ENCODE measurements at places on chromosomes 2 and 18. TPM values are rescaled to one million over a fixed set of nuclear protein-coding genes. Genes with fewer than 3 reads are reported as not detected.

OSBPL6 gene
- total RNA-seq, result 3.4 TPM

GRCh38 chr18:72235422-72235821 lies 308.7 kb downstream of the CBLN2 start:
- H3K27ac ChIP-seq, result no peak overlapping the region
- no peak overlapping the region for H3K4me3 ChIP-seq
- no peaks in the 10 kb centered on the region for H3K27me3 ChIP-seq
- no peaks in the 10 kb centered on the region for H3K36me3 ChIP-seq

- no peak for DNase-seq
- H3K4me3 ChIP-seq, result peak overlapping the region; percentile 40
Observed at GRCh38 chr2:148887350-148888002, 12.4 kb downstream of the KIF5C start.

DNA sequence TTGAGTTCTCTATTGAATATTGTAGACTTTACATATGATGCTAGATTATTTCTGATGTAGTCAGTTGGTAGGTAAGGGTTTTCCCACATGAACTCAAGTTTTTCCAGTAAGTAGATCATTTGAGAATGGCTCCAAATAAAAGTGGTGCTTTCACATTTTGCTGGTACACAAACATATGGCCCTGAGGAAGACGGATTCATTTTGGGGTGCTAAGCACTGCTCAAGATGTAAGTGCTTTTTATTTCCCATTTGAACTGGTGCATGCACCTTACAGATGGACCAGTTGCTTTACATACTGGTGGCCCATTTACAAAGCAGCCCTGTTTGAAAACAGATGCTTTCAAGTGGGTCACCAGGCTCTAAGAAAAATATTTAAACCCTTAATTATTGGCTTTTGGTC lies 266.7 kb downstream of the MEIS1 start:
- no peak overlapping the region for H3K27ac ChIP-seq
- no peak for DNase-seq
- no peaks in the 10 kb centered on the region for H3K36me3 ChIP-seq
- H3K4me3 ChIP-seq, result no peak overlapping the region

- no peaks in the 10 kb centered on the region for H3K36me3 ChIP-seq
- H3K27me3 ChIP-seq, result no peaks in the 10 kb centered on the region
Observed at GRCh38 chr2:17752892-17753802, 463 bp downstream of the SMC6 start.

MAP2 gene
- total RNA-seq, result 19.8 TPM

DNA sequence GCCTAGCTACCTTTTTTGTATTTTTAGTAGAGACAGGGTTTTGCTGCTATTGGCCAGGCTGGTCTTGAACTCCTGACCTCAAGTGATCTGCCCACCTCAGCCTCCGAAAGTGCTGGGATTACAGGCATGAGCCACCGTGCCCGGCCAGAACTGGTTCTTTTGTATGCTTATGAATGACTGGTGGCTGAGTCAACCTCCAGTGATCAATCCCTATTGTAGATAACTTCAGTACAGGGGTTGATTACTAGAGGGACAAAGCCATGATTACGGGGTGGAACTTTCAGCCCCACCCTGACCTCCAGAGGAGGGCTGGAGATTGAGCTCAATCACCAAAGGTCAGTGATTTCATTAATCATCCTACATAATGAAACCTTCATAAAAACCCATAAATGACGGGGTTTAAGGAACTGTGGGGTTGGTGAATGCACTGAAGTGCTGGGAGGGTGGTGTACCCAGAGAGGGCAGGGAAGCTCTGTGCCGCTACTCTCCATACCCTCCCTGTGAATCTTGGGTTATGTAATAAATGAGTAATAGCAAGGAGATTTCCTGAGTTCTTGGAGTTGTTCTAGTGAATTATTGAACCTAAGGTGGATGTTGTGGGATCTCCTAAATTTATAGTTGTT lies 281.8 kb upstream of the CXCR4 start:
- H3K36me3 ChIP-seq, result no peaks in the 10 kb centered on the region
- H3K4me1 ChIP-seq, result no peaks in the 10 kb centered on the region
- H3K27me3 ChIP-seq, result no peaks in the 10 kb centered on the region
- no peak for DNase-seq
- H3K27ac ChIP-seq, result no peak overlapping the region

STON1 gene
- total RNA-seq, result 6.9 TPM

TMEM214 gene
- 86.6 TPM for total RNA-seq

- no peaks in the 10 kb centered on the region for H3K36me3 ChIP-seq
- H3K27me3 ChIP-seq, result no peaks in the 10 kb centered on the region
- no peak for DNase-seq
- no peak overlapping the region for H3K27ac ChIP-seq
- H3K4me3 ChIP-seq, result no peak overlapping the region
- H3K4me1 ChIP-seq, result no peaks in the 10 kb centered on the region
Observed at GRCh38 chr2:111171337-111171930, 50.7 kb downstream of the BCL2L11 start.

DSG3 gene
- 11.4 TPM for total RNA-seq
